Activated CD4-positive, alpha-beta memory T cell treated with anti-CD3 and anti-CD28 coated beads, Interleukin-2, amount 10 ng/mL, durations not matched to agents 7 days and 5 days (primary cell): ENCODE measurements at places on chromosomes 6 and 20. TPM values are rescaled to one million over a fixed set of nuclear protein-coding genes. Genes with fewer than 3 reads are reported as not detected.

The LKAAEAR1 gene
- total RNA-seq, result not detected

The COL19A1 gene
- 0.03 TPM for total RNA-seq

The BMP7 gene
- total RNA-seq, result not detected

DNA sequence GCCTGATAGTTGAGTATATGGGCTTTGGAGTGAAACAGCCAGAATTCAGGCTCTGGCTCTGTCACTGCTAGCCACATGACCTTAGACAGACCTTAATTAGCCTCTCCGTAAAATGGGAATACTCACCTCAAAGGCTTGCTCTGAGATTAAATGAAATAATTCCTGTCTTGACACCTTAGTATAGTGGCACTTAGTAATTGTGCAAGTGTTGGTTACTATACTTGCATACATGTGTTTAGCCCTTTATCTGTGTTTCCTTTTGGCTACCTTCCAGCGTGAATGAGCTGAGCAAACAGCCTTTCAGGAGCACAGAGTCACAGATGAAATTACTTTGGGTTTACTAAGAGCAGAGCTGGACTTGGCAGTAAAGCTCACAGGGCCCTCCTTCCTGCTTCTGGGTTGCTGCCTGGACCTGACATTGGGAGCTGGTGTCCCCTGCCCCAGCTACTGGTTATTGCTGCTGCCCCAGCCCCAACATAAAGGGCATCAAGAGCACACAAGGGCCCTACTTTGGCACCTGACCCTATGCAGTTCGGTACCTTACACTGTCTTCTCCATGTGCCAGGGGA lies 32.8 kb downstream of the CD164 start:
- no peak for DNase-seq

GRCh38 chr6:56803594-56803993 lies 151.3 kb upstream of the BEND6 start:
- no peak for DNase-seq

GRCh38 chr20:3092611-3093379 lies 8.3 kb upstream of the AVP start:
- DNase-seq, result peak; percentile 31

GRCh38 chr20:32635764-32636163 lies 38.0 kb downstream of the C20orf203 start:
- no peak for DNase-seq

DNA sequence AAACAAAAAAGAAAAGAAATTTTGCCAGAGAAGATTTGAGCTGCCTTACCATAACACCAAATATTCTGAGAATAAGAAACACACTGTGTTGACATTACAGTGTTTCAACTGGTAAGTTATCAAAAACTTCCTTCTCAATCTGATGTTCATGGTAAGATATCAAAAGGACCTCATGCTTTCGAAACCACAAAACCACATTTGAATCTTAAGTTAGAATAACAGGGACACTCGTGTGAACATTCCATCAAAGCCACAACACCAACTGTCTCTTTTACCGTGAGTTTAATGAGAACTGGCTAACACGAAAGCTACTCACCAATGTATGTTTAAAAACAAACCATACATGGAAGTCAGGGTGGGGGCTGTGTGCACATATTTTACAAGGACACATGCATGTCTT lies 73.0 kb upstream of the OPRM1 start:
- no peak for DNase-seq

DNA sequence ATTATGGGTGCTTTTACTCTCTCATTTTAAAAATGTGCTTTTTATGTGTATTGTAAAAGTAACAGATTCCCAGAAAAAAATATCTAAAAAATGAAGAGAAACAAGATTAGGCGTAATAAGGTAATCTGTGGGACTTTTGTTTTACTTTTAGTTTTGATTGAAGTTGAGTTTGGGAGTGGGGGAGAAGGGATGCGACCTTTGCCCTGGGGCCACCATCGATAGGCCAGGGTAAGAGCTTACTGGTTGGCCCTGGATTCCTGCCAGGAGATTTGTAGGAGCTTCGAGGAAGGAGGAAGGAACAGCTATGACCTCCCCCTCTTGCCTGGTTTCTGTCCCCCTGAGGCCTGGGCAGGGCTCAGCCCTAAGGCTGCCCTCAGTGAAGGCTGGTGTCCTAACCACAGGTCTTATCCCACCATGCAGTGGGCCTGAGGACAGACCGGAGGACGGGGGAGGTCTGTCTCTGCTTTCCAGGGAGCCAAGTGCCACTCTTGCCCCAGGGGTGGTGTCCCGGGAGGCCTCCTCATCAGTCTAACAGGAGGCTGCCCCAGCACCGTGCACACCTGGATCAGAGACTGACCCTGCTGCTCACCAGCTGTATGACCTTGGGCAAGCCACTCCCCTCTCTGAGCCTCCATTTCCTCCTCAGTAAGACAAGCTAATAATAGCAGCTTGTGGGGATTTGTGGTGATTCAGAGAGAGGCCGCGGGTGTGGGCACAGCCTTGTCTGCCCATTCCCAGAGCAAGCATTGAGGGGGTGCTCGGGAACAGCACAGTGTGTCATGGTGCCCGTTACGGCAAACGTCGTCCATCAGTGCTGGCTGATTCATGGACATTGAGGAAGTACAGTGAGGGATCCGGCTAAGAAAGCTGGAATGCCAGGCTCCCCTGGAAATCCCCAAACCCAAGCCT lies 21.2 kb downstream of the TGM2 start:
- no peak for DNase-seq

DNA sequence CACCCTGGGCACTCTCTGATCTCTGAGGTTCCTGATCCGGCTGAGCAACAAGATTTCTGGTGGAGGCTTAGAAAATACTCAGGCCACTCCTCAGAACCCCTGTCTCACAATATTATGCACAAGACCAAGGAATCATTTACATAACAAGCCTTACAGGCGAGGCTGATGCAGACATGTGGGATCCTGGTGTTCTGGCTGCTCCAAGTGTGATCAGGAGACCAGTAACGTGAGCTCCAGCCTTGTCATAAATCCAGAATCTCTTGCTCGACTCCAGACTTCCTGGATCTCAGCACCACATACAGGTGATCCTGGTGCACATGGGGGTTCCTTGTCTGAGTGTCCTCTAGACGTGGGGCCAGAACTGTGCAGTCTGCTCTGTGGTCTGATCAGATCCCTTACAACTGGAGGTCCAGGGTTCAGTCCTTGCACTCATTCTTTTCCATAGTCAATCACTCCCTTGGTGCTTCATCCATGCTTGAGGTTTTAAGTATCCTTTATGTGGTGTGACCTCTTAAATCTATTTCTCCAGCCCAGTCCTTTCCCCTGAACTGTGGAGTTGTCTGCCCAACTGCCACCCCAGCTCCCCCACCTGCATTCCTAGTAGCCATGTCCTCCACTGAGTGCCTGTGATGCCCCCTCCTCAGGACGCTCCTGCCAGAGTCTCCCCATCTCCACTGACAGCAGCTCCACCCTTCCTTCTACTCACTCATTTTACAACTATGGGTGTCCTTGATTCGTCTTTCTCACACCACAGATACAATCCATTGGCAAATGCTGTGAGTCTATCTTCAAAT lies 5.1 kb downstream of the HLA-C start:
- DNase-seq, result no peak

DNA sequence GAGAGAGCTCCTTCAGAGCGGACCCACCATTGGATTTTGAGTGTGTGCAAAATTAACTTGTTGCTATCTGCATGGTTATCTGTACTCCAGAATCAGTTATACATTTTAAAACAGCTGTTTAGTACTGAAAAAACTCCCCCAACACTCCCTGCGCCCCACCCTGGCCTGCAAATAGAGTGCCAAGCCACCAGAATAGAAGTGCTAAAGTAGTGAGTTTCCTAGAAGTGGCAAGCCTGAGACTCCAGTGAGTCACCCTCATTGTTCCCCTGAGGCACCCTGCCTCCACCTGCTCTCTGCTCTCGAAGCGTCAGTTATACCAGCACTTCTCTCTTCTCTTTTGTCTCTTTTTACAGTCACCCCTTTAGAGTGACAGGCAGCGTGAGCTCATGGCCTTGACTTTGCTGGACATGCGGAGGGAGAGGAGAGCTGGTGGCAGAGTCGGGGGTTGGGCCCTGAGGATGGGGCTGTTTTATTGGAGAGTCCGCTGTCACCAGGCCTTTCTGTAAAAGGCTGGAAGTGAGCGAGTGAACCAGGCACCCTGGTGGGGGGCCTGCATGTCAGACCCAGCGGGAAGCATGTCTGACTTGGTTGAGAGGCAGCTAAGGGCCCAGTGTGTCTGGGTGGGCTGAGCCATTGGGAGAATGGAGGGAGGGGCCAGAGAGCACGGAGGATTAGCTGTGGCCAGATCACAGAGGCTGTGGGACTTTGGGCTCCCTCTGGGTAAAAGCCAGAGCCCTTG lies 10.4 kb downstream of the IGF2R start:
- DNase-seq, result peak; percentile 74

DNA sequence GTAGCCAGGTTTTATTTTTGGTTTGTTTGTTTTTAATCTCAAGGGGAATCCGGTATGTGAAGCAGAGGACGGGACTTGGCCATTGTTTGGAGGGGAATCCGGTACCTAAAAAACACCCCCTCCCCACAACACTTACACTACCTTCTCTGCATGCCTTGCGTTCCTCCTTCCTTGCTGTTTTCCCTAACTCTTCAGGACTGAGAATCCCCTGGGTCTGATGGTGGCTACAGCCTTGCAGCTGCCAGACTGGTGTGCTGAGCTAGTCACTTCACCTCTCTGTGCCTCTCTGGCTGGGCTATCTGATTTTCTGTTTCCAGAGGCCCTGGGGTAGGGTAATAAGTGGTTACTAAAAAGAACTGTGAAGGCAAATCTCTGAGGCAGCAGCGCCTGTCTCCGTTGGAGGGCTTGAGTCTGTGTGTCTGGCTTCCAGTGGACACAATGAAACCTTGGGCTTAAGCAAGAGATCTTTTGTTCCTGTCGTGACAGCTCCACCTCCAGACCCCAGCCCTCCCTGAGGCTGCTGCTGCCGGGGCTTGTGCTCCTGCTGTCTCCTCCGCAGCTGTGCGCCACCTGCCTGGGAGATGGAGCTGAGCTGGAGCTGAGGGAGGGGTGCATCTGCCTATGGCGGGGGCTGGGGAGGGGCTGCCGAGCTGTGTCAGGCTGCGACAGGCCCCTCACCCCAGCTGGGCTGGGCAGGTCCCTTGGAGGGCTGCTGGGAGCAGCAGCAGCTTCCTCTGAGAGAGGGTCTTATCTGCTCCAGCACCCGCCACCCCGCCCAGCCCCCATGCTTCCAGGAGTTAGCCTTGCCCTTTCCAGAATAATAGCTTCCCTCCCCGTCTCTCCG lies 65.8 kb upstream of the CCDC167 start:
- DNase-seq, result no peak
